ENCODE measurements at places on chromosomes 2 and 18.

DNA sequence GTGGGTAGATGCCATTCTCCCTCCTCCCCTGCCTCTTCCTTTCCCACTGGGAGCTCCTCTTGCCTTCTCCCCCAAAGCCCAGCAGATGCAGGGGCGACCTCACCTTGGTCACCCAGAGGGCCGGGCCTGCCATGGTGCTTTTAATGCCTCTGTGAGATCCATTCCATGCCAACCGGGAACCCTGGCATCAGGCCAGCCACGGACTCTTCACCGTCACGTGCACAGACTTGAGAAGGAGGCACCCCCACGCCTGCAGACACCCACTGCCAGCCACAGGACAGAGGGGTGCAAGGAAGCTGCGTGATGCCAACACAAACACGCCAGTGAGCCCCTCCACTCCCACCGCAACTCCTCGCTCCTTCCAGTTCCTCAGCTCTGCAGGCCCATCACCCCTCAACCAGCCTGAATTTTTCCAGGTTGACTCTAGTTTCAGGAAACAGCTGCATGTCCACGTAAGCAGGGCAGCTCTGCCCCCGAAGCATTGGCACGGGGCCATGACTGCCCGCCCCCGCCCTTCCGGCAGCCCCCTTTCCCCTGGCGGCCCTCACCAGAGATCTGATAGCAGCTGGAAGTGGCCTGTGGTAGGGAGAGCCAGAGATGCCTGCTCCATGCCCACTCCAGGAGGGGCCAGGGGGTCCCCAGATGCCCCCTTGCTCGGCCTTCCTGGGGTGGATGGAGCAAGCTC is 50.8 kb downstream of the DNMT3A start:
- DNase-seq, result no peak

DNA sequence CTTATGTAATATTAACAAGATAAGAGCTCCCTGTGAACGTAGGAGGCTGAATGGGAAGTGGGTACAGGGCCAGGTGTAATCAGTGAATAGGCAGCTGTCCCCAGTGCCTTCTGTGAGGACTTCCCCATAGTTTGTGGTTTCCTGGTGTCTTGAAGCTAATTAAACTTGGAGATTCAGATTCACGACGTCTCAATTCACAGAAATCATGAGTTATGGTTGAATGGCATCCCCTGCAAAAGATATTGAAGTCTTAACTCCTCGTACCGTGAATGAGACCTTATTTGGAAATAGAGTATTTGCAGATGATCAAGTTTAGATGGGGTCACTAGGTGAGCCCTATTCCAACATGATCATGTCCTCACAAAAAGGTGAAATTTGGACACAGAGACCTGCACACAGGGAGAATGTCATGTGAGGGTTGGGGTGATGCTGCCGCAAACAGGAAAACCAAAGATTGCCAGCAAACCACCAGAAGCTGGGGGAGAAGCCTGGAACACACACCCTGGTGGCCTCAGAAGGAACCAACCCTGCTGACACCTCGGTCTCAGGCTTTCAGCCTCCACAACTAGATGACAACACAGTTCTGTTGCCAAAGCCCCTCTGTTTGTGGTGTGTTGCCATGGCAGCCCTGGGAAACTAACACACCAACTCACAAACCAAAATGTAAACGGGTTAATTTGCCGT is 13.2 kb downstream of the ARL4C start:
- DNase-seq, result peak; percentile 16

GRCh38 chr2:233447506-233448219 is 93.4 kb downstream of the DGKD start:
- no peak for DNase-seq

GRCh38 chr2:239190921-239191885 is 209.6 kb downstream of the HDAC4 start:
- DNase-seq, result no peak

GRCh38 chr2:190959911-190960788 is 53.8 kb downstream of the STAT1 start:
- peak; percentile 17 for DNase-seq

GRCh38 chr2:221478485-221478863 is 93.6 kb downstream of the EPHA4 start:
- no peak for DNase-seq

- no peak for DNase-seq
These were observed 12.0 kb upstream of the GALNT14 start for GRCh38 chr2:31150120-31150670.

DNA sequence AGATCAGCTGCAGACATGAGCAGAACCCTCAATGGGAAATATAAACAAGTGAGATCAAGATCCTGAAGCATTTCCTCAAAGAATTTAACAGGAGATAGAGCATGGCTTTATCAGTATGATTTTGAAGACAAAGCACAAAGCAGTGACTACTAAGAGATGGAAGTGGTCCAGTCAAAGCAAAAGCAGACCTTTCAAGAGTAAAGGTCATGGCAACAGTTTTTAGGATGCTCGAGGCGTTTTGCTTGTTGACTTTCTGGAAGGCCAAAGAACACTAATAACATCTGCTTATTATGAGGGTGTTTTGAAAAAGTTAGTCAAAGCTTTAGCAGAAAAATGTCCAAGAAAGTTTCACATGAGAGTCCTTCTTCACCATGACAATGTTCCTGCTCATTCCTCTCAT is 128.5 kb downstream of the KCNE4 start:
- DNase-seq, result peak; percentile 81

DNA sequence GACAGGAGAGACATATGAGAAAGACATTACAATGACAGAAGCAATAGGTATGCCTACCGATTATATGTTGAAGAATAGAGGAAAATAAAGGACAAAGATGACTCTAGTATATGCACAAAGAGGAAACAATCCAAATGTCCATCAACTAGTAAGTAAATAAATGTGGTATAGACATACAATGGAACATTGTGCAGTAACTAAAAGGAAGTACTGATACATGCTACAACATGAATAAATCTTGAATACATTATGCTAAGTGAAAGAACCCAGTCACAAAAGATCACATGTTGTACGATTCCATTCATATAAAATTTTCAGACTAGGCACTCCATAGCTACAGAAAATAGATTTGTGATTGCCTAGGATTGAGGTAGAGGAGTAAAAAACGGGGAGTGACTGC is 28.5 kb upstream of the PGAP1 start:
- DNase-seq, result no peak

DNA sequence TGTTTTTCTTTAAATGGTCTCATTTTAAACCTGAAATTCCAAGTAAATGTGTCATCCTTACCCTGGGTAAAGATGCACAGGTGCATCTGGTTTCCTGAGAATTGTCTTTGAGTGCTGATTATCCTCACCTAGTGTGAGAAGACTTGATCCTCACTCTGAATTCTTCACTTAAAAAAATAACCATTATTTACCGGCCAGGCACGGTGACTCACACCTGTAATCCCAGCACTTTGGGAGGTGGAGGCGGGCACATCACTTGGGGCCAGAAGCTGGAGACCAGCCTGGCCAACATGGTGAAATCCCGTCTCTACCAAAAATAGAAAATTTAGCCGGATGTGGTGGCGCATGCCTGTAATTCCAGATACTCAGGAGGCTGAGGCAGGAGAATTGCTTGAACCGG is 9.9 kb upstream of the WNT6 start:
- peak; percentile 57 for DNase-seq

- DNase-seq, result peak; percentile 76
These were observed 60.7 kb downstream of the TTC27 start for GRCh38 chr2:32688541-32688940.

DNA sequence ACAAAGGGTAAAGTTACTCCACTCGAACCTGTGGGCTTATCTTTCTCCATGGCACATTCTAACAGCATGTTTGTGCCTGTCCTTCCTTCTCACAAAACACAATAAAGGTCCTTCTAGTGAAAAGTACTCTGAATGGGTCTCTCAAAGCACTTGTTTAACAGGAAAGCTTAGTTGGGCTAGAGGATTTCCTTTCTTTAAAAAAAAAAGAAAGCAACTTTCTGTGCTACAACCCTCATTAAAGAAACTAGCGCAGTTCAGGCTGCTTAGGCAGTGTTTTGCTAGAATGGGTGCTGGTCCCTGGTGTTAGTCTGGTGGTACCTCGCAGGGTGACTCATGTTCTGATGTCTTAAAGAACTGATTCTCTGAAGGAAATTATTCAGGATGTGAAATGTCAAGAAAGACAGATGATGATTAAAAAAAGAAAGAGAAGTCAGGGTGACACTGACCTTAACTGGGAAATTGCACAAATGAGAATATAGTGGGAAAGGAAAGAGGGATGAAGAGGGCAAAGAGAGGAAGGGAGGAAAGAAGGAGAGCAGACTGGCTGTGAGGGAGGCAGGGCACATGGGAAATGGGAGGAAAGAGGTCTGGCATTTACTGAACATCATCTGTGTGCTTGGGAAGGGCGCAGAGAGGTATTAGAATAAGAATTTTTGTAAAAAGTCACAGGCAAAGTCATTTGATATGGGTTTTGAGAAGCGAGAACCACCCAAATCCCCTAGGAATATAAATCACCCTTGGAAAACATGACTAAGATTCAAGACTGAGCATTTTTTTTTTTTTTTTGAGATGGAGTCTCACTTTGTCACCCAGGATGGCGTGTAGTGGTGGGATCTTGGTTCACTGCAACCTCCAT is 74.9 kb downstream of the ATP8B1 start:
- DNase-seq, result peak; percentile 63

GRCh38 chr18:63366213-63367052 is 573 bp downstream of the KDSR start:
- peak; percentile 80 for DNase-seq

DNA sequence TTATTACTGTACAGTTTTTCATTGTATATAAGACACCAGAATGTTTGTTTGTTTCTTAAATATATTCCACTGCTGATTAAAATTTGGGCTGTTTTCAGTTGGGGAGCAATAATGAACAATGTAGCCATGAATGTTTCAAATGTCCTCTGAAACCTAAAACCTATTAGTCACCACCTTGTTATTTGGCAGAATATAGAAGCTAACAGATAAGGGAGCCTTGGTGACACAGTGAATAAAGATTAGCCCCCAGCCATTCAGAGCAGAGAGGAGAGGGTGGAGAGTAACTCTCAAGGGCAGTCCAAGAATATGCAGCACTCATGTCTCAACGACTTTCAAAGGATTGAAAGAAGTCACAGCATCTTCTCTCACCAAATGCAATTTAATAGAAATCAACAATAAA is 43.1 kb upstream of the ATP8B1 start:
- peak; percentile 91 for DNase-seq

- DNase-seq, result peak; percentile 91
These were observed 25.0 kb upstream of the RAPGEF4 start for GRCh38 chr2:172710584-172711047.

DNA sequence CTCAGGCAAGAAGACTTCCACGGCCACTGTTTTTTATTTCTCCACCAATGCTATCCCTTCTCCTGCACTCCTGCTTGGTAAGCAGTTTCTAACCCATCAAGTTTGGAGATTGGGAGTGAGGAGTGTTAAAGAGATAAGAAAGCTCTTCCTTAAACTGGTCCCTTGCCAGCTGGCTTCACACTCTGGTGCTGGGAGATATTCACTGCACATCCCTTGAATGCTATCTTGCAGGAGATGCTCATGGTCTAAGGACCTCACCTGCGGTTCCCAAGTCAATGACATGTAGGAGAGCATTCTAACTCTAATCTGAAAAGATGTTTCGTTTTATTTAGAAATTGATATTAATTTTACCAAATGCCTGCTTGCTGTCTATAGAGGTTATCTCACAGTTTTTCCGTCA is 28.2 kb upstream of the CYRIA start:
- DNase-seq, result no peak

DNA sequence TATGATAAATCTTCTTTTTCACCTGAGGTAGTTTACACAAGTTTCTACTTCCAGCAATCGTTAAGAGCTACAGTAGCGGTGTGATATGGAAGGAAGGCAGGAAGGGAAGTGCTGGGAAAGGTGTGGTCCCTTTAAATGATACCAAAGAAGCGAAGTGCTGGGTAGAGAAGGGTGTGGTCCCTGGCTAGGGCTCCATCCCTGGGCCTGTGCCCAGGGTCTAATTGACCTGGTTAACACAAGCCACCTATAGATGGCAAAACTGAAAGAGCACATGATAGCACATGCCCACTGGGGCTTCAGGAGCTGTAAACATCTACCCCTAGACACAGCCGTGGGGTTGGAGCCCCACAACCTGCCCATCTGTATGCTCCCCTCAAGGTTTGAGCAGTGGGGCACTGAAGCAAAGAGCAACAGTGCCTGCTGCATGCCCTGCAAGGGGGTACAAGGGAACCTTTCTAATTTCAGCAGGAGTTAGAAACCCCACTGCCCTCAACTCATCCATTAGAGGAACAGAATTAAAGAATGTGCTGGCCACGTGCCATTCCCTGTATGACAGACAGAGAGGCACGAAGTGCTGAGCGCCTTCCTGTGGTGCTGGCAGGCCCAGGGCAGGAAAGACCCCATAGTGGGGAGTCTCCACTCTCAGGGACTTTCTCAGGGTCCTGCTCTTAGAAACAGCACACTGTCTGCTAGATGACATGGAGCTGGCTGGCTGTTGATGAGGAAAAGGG is 153.1 kb upstream of the LMAN1 start:
- DNase-seq, result peak; percentile 22

- no peak for DNase-seq
These were observed 83.9 kb downstream of the ACTR3 start for GRCh38 chr2:113973810-113974209.

- no peak for DNase-seq
These were observed 116.8 kb downstream of the CTAGE1 start for GRCh38 chr18:22300665-22301636.

- DNase-seq, result no peak
These were observed 115.8 kb upstream of the PDE1A start for GRCh38 chr2:182542501-182543258.

DNA sequence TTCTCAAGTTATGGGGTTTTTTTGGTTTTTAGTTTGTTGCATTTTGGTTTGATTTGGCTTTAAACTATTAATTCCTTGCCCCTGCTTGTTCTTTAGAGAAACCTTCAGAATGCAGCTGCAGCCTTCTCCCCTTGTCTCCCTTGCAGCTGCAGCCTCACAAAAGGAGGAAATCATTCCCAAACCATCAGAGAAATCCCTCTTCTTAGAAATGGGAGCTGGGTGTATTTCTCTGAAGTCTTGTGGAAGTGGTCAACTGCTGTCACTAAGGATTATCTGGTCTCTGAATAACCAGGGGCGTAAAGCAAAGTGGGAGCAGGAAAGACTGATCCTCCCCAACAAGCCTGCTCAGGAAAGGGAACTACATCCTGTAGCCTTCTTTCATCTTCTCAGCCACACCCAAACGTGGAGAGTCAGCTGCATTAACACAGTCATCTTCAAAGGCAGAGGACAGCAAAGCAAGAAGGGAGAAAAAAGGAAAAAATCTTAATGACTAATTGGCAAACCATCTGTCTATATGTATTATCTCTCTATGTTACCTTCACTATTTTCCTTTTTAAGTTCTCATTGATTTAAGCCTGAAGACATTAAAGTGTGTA is 1834.1 kb upstream of the PIK3C3 start:
- DNase-seq, result no peak

- DNase-seq, result no peak
These were observed 50.3 kb upstream of the ZBTB7C start for GRCh38 chr18:48459465-48459864.
